Stimulated activated CD8-positive, alpha-beta memory T cell treated with anti-CD3 and anti-CD28 coated beads, Interleukin-7, amount 100 ng/mL, for 1 hour (primary cell): ENCODE measurements at places on chromosomes 12 and 14.

DNA sequence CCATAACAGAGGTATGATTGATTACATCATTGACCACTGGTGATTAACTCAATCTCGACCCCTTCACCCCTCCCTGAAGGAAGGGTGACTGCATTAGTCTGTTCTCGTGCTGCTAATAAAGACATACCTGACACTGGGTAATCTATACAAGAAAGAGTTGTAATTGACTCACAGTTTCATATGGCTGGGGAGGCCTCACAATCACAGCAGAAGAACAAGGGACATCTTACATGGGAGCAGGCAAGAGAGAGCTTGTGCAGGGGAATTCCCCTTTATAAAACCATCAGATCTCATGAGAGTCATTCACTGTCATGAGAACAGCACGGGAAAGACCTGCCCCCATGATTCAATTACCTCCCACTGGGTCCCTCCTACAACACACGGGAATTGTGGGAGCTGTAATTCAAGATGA, 55.9 kb upstream of the TMCC3 start:
- no peak for DNase-seq

DNA sequence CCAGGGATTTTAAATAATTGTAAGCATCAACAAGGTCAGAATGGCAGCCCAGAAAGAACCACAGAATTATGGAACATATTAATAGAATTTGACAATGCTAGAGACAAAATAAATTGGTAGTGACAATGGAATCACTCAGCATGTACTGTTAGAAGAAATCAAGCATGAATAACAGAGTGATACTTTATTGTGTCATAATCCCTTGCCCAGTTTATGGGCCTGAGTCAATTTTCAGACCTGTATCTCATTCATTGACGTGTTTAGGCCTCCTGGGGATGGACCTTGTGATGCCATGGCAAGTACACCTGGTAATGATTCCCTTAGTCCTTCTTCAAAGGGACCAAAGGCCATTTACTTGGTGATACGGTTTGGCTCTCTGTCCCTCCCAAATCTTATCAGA, 12.8 kb upstream of the CCDC91 start:
- DNase-seq, result no peak

DNA sequence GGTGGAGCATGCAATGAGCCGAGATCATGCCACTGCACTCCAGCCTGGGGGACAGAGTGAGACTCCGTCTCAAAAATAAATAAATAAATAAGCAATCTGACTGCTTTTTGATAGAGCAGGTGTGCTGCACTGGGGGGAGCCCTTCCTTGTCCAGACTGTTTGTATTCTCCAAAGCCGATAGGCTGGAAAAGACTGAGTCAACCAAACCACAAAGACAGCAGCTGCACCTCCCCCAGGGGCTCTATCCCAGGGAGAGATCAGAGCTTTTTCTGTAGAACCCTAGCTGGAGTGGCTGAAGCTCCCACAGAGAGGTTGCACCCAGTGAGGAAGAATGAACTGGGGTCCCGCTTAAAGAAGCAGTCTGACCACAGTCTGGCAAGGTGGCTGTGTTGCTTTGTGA, 45.8 kb upstream of the LALBA start:
- no peak for DNase-seq

DNA sequence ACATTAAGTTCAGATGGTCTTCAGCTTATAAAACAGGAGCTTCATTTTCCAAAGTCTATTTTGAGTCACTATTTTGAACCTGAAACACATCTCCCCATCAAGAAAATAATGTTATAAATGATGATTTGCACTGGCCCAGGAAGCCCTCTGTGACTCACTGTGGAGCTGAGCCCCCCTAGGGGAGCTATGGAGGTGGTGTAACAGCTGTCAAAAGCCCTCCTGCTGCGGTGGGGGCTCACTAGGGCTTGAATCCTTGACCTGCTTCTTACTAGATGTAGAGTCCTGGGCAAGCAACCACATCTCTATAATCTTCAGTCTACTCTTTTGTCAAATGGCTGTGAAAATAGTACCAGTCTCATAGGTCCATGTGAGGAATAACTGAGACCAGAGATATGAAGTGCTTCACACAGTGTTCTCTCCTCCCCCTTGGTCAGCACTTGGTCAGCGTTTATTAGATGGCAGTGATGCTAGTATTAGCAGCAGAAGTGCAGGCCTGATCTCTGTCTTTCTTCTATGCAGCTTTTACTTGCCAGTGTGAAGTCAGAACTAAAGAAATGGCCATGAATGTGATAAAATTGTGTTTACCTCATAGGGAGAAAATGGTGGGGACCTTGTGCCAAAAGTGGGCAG, 83.4 kb downstream of the RTN1 start:
- DNase-seq, result no peak

- DNase-seq, result no peak
Measured at GRCh38 chr12:65965358-65965757, 141.1 kb downstream of the HMGA2 start.

DNA sequence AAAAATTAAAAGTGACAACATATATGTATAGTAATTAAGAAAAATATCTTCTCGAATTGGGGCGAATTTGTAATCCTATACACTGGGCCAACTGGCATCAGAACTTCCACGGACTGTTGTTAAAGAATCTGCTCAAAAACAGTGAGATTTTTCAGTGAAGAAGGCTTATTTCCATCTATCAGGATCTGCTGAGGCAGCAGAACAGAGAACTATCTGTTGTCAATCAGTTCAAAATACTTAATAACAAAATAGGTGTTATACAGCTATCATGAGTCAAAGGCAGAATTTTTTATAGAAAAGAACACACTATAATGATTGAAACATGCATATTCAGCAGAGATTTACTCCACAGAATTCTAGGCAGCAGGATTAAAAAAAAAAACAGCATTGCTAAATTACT, 41.9 kb downstream of the IFNG-AS1 start:
- DNase-seq, result no peak

DNA sequence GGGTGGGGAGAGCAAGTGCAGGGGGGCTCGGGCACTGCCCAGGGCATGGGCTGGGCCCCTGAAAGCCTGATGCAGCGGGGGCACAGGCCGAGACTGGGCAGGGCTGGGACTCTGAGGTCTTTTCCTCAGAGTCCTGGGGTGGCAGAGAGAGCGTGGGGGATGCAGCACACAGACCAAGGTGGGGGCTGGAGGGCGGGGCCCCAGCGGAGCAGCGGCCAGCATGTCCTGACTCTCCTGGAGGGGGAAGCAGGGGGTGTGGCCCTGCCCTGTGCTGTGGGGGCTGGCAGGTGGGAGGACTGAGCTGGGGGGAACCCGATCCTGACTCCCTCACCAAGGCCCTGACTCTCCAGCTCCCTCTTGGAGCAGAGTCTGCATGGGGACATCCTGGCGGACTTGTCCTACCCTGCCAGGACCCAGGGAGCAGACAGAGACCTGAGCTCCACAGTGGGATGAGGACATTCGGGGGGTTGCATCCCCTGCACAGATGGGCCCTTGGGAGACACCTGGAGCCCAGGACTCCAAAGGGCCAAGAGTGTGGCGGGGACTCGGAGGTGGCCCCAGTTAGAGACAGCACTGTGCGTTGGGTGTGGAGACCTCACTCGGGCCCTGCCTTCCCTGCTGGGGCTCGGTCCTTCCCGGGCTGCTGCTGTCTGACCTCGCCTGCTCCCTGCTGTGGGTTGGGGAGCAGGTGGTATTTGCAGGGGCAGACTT, 326.1 kb downstream of the TMEM121 start:
- DNase-seq, result no peak

DNA sequence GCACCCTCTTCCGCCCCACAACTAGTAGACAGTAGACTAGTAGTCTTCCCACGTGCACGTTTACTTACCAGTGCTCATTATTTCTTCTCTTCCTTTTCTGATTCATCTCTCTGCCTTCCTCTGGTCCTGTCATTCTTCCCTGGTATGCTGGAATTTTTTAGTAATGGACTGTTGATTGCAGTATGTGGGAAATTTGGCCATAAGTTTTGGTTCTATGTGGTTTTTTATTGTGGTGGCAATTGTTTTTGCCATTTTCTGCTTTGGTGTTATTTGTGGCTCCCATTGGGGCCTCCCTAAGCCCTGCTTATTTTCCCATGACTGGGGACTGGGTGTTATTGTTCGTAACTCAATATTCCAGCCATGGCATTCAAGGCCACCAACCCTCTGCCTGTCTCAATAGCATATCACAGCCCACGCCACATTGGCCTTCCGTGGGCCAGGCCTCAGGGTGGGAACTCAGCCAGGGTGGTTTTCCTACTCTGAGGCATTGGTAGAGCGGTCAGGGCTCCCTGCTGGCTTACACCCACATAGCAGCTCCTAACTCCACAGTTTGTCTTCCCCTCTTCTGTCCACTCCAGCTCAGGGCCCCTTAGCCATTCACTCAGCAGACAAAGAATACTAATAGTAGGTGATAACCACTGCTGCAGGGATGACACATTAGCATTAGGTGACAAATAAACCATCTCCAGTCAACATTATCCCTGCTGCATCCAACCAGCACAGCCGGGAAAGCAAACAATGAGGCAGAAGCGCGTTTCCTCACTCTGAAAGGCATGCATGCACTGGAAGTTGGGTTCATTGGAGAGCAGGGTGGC, 321.5 kb downstream of the CACNA1C start:
- no peak for DNase-seq

DNA sequence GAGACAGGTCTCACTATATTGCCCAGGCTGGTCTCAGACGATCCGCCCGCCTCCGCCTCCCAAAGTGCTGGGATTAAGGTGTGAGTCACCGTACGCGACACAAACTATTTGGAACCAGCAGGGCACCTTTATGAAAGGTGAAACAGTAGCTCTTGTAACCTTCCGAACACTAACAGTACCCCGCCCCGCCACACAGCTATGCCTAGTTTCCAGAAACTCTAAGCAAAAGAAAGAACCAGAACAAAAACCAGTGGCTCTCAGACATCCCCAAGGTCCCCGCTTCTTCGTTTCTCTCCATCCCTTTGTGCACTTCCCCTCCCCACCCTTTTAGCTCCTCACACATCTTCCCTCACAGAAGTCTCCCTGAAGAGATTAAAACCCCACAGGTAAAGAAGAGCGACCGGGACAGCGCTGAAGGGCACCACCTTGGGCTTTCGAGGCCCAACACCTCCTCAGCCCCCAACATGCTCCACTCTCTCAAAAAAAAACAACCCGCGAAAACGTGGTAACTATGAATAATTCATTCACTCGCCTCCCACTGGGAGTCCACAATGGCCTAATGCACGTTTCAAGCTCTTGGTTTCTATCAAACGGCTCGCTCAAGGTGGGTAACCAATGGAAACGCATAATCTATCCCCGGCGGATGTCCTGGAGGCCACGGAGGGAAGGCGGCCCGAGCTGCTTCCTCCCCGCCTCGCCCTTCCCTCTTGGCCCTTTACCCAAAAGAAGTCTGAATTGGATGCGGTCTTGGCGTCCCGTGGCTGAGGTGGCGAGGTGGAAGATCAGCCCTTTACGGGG, 877 bp downstream of the BAG5 start:
- DNase-seq, result no peak

GRCh38 chr12:7667125-7667524, 1.4 kb upstream of the APOBEC1 start:
- no peak for DNase-seq

DNA sequence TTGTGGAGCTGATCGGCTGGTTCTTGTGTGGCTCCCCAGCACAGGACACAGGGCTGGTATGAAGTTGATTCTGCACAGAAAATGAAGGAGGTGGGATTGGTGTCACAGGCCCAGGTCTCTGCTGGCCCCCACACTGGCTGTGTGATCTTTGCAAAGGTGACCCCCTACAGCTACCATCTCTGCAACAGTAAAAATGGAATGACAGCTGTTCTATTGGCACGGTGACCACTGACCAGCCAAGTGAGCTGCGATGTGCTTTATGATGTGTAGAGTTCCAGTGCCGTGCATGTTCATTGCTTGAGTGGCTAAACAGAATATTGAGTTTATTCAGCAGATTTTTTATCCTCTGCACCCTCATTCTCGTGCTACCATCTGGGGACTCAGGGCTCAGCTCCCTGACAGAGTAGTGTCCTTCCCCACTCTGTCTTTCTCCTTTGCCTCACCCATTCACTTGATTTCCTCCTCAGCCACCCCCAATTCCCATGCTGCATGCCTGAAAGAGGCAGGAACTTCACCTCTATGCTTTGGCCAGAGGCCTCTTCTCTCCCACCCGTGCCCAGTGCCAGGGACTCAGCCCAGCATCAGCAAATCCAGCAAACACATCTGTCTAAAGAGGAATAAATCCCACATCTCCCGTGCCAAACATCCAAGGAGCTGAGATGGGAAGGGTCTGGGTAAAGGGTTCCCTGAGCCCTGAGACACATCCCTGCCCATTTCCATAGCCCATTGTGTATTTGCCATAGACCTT, 21.2 kb downstream of the C14orf132 start:
- no peak for DNase-seq

DNA sequence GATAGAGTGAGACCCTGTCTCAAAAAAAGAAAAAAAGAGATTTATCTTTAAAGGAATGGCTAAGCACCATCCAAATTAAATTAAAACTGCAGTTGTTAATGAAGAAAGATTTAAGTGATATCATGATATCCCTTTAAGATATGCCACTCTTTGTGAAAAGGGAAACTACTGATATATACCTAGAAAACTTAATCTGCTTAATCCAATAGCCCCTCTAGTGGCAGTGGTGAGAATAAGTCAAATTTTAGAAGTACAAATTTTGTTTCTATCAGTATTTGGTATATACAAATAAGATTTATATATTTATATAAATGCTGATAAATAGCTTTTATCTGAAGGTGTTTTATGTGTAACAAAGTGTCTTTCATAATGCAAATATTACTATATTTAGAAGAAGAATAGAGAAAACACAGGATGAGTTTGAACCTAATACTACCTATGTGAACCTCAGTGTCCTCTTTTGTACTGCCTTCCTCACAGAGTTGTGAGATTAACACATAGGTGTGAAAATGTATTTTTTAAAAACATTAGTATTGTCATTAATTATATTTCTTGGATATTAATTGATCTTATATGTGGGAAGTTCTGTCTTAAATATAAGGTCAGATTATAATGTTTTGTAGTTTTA, 51.4 kb upstream of the GARIN2 start:
- DNase-seq, result no peak

GRCh38 chr12:99043319-99043914, 398.3 kb downstream of the APAF1 start:
- DNase-seq, result no peak

DNA sequence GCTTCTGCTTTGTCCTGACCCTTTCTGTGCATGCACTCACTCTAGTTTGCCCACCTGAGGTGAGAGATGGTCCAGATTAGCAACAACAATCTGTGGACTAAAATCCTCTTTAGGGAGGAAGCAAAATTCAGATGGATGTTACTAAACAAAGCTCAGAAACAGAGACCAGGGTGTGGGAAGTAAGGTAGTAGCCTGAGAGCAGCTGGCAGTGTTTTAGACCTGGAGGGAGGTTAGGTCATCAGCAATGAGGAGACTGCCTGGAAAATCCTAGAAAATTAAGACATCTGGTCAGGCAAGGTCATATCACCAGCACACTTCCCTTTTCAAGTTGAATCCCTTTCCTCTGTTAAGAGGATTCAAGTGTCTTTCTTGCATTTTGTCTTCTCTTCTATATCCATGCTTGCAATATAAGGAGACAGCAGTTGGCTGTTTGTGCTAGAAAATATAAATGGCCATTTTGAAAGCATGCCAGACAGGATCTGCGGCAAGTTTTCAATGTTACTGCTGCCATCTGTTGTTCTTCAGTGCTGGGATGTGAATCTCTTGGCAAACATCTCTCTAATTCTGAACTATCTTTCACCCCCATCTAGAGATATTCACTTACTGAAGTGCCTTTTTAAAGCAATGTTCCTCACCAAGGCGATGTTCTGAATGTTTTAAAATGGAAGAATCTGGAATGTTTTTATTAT, 266.4 kb downstream of the NAV3 start:
- DNase-seq, result no peak

GRCh38 chr12:75483431-75483830, 2.9 kb downstream of the GLIPR1 start:
- DNase-seq, result no peak
